Cortex of kidney (tissue), 1 donor: ENCODE measurements at places on chromosomes 5 and 9.

- no peak for DNase-seq
These were observed 1.4 kb upstream of the PPP1R26 start for GRCh38 chr9:135478191-135478590.

GRCh38 chr5:98961665-98962344 is 33.0 kb upstream of the CHD1 start:
- no peak for DNase-seq

DNA sequence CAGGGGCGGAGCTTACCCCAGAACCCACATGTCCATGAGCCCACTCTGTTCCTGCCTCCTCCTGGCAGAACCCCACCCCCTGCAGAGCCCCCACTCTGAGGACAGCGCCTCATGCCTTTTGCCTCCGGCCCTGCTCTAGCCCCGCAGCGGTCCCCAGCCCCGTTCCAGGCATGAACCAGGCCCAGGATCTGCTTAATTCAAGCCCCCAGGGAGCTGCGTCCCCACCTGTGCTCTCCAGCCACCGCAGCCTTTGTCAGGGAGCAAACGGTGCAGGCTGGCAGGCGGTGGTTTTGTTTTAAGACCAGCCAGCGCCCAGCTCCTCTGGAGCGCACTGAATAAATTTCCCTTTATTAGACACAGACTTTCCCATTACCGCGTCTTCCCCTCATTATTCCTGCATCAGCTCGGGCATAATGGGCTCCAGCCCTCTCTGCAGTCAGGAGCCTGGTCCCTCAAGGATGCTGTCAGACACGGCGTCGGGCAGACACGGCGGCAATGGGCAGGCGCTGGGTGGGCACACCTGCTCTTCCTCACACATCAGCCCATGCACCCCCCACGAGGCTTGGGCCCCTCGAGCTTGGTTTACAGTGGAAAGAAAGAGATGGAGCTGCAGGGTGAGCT is 137.6 kb downstream of the OLFM1 start:
- no peak for DNase-seq

- no peak for DNase-seq
These were observed 718.8 kb downstream of the BRINP1 start for GRCh38 chr9:118650417-118650816.

DNA sequence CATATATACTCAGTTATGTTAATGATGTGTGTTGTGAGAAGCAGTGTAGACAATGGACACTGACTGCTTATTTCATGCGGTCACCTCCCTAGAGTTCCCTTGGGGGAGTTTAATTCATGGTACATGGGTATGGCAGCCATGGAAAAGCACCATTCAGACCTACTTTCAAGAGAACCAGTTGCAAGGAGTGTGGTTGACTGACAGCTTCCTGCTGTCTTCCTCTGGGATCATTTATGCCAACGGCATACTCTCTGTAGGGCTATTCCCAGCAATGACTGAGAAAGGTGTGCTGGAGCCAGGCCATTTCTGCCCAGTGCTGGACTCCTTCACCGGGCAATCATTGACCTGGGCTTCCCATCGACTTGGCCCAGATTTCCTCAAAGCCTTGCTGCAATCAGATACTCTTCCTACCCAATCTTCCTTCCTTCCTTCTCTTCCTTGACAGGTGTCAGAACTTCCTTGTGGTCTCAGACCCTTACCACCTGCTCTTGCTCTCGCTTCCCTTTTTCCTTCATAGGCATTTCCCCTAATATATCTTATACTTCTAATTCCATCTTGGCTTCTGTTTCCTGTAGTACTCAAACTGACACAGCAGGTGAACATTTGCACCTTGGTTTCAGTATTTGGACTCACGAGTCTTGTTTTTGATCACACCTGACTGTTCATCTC is 3.4 kb upstream of the CLINT1 start:
- no peak for DNase-seq

DNA sequence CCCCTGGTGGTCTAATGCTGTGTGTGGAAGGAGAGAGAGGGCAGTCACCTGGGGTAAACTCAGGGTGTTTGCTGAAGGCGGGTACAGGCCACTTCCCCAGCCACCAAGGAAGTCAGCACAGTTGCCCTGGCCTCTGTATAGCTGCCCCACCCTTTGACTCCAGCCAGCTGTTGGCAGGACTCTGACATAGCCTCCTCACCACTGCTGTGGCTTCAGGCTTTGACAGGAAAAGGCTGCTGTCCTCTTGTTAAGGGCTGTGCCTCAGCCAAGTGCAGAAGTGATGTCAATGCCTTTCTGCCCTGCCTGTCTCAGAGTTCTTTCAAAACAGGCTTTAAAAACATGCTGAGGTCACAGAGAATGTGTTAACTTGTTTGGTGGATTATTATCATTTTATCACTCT is 487.2 kb upstream of the KLF4 start:
- no peak for DNase-seq

GRCh38 chr5:2735996-2736395 is 15.5 kb downstream of the IRX2 start:
- no peak for DNase-seq

GRCh38 chr9:92385001-92385400 is 19.4 kb downstream of the OGN start:
- no peak for DNase-seq

DNA sequence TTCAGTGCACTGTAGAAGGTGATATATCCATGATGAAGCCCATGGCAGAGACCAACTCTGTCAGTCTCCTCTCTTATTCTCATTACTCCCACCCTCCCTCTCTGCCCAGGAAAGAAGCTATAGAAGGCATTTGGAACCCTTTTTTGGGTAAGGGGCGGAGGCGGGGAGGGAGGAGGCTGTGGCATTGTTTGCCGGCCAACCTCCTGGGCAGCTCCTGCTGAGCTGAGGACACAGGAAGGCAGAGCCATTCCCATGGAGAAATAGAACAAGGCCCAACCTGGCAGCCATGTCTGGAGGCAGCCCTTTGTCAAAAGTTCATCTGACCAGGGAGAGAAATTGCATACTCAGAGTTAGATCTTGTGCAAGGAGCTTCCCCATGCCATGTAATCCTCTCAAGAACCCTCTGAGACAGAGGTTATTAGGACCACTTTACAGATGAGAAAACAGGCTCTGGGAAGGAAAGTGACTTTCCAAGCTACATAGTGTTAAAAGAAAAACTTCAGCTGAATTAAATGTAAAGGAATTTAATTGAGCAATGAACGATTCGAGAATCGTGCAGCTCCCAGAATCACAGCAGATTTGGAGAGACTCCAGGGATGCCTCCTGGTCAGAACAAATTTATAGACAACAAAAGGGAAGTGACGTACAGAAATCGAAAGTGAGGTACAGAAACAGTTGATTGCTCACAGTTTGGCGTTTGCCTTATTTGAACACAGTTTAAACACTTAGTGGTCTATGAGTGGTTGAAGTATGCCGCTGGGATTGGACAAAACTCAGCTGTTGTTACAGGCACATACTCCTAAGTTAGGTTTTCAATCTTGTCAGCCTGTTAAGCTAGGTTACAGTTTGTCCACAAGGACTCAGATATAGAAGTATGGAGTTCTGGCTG is 158.6 kb downstream of the MELK start:
- no peak for DNase-seq

GRCh38 chr5:19771174-19771835 is 216.7 kb downstream of the CDH18 start:
- no peak for DNase-seq

- DNase-seq = no peak
These were observed 81.8 kb downstream of the GDNF start for GRCh38 chr5:37757980-37758582.

GRCh38 chr5:174310243-174310642 is 264.7 kb downstream of the NSG2 start:
- no peak for DNase-seq

GRCh38 chr9:130174025-130174424 is 1.8 kb downstream of the NCS1 start:
- no peak for DNase-seq
